ENCODE measurements at places on chromosomes 11 and 22. TPM values are rescaled to one million over a fixed set of nuclear protein-coding genes. Genes with fewer than 3 reads are reported as not detected.
A peak's percentile ranks its signal among the peaks of the same experiment; 100 is the strongest.

- peak; percentile 18 for DNase-seq
These were observed 6.7 kb upstream of the OR5I1 start for GRCh38 chr11:55942785-55943392.

- no peak for DNase-seq
These were observed 124.9 kb downstream of the MRTFA start for GRCh38 chr22:40511604-40512003.

- DNase-seq: no peak
These were observed 51.3 kb upstream of the HMGXB4 start for GRCh38 chr22:35205961-35206360.

ENTHD1 gene
- not detected for total RNA-seq

GRCh38 chr11:126348806-126349582 is 6.5 kb upstream of the ST3GAL4 start:
- DNase-seq: no peak

DNA sequence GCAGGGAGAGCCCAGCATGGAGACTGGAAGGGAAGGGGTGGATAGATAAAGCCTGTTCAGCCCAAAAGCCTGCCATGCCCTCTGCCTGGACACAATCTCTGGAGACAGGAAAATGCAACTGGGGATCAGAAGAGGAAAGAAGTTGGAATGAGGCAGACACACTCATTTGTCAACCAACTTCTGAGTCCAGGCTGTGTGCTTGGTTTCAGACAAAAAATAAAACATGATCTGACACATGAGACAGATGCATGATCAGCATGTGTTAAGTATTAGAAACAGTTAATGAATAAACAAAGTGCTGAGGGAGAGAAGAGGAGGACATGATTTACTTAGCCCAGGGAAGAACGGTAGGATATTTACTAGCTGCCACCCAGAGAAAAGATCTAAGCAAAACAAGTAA is 839 bp downstream of the LRRN4CL start:
- no peak for DNase-seq

DNA sequence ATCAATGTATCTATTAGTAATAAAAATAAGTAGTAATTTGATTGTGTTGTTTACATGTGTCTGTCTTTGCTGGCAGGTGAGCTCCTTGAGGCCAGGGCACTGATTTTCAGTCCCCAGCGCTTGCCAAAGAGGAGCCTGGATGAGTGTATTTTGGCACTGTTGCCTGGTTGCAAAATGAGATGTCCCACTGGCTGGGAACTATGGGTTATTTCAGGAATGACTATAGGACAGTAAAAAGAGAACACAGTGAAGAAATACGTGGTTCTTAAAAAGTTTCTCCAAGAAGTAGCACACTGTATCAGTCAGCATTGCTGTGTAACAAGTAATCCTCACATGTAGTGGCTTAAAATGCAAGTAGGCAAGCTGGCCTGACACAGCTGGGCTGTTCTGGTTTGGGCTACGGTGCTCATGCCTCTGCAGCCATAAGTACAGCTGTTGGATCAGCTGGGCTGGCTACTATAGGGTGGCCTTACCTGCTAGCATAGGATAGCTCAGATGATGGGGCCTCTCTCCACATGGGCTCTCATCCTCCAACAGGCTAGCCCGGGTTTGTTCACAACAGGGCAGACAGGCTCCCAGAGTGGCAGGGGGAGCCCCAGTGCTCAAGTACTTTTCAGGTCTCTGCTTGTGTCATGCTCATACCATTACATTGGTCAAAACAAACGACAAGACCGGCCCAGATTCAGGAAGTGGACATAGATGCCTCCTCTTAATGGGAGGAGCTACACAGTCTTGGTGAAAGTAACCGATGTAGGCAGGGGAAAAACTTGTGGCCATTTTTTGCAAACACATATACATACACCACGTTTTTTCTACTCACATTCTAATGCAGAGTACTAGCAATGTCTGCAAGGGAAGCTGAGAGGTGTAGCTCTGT is 399.1 kb downstream of the LARGE1 start:
- no peak for DNase-seq

LDHAL6A gene
- not detected for total RNA-seq

GRCh38 chr11:126194121-126194543 is 17.3 kb downstream of the RPUSD4 start:
- DNase-seq: no peak

GRCh38 chr11:11329062-11329806 is 23.8 kb downstream of the CSNK2A3 start:
- DNase-seq: no peak

DNA sequence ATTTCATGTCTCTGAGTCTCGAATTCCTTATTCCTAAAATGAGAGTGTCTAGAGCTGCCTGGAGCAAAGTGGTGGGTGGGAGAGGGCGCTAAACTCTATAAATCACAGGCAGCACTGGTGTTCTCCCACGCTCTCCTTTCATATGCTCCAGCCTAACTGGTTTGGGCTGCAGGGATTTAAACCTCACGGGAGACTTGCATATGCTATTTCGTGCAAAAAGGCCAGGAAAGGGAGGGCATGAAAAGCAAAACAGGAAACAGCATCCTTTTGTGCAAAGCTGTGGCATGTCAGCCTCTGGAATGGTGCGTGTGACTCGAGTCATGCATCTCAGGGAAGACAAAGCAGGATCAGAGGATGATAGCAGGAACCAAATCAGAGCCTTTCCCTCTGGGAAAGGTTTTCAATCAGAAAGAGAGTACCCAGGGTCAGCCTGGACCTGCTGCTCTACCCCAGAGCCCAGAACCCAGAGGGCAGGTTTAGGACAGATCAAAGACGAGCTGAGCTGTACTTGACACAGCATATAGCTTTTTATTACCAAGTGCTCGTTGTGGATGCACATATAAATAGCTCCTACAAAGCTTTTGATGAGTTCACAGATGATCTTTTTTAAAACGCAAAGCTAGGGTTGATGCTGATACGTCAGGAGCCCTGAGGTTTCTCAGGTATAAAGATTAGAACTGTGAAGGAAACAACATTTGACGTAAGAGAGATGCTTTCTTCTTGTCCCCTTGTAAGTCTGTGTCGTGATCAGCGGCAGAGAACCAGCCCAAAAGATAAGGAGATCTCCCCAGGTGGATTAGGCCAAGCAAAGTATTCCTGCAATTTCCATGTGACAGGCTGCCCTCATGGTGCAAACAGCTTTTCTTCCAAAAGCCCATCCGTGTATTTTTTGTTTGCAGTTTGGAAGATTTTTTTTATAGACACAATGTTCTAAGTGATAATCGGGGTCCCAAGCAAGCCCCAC is 46.2 kb upstream of the YWHAH start:
- no peak for DNase-seq

- DNase-seq: no peak
These were observed 9.1 kb upstream of the GLYATL1B start for GRCh38 chr11:59076876-59077571.

SYT8 gene
- 1.0 TPM for total RNA-seq

DNA sequence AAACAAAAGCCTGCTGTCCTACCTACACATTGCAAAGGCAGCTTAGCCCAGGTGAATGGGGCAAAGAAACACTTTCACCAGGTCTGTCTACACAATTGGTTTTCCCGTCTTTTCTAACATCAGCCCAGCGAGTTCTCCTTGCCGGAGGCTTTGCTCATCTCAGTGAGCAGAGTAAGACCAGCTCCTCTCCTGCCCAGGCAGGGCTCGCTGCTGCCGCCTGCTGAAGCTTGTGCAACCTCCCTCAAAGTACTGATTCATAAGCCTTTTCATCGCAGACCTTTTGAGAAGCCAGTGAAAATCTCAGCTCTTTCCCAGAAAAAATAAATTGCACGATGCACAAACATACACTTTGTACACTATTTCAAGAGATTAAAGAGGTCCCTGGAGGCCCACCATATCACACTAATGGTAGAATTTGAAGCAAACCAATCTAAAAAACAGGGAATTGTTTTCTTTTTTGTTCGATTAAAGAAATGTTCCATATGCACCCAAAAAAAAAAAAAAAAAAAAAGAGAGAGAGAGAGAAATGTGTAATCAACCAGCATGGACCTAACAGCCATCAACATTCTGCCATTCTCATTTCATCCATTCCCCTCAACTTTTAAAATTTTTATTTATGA is 328.1 kb upstream of the MPPED2 start:
- DNase-seq: peak; percentile 15

DNA sequence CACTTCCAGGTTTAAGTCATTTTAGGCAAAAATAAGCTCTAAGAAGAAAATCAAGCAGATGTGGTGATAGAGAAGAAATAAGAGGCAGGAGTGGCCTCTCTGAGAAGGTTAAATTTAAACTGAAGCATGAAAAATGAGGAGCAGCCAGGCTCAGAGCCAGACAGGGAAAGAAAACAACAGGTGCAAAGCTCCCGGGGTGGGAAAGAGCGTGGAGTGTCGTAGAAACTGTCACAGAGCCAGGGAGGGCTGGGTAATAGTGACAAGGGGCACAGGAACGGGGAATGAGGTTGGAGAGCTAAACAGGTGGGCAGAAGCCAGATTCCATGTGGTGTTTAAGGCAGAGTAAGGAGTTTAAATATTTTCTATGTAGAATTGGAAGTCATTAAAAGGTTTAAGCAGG is 132.1 kb upstream of the BLID start:
- no peak for DNase-seq

GRCh38 chr11:43992183-43992582 is 49.7 kb downstream of the C11orf96 start:
- no peak for DNase-seq

DNA sequence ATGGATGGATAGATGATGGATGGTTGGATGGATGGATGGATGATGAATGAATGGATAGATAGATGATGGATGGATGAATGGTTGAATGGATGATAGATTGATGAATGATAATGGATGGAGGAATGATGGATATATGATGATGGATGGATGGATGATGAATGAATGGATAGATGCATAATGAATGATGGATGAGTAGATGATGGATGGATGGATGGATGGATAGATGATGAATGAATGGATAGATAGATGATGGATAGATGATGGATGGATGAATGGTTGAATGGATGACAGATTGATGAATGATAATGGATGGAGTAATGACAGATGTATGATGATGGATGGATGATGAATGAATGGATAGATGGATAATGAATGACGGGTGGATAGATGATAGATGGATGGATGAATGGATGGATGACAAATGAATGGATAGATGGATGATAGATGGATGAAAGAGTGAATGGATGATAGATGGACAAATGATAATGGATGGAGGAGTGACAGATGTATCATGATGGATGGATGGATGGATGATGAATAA is 1466.5 kb downstream of the BRD1 start:
- no peak for DNase-seq

GRCh38 chr11:124302347-124303125 is 11.2 kb downstream of the OR8D1 start:
- DNase-seq: no peak

GRCh38 chr11:126081915-126082250 is 19.2 kb upstream of the CDON start:
- DNase-seq: no peak

PELI3 gene
- 12.8 TPM for total RNA-seq

DERL3 gene
- total RNA-seq: not detected

GRCh38 chr11:87819151-87819550 is 356.1 kb downstream of the RAB38 start:
- no peak for DNase-seq

DNA sequence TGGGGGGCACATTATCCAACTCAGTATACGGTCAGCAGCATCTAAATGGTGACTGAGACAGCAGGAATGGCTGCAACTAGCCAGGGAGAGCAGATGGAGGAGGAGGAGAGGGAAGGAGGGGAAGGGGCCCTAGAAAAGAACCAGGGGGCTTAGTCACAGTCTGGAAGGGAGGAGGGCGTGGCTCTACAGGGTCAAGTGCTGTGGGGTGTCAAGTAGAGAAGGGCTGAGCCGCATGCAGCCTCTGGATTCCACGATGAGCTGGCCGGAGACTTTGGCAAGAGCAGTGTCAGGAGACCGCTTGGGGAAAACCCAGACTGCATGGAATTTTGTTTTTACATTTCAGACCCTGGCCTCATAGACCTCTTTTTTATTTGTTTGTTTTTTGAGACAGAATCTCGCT is 25.8 kb upstream of the PPFIA1 start:
- DNase-seq: no peak

GSTT2 gene
- total RNA-seq: 5.1 TPM

C11orf86 gene
- 0.25 TPM for total RNA-seq

DNA sequence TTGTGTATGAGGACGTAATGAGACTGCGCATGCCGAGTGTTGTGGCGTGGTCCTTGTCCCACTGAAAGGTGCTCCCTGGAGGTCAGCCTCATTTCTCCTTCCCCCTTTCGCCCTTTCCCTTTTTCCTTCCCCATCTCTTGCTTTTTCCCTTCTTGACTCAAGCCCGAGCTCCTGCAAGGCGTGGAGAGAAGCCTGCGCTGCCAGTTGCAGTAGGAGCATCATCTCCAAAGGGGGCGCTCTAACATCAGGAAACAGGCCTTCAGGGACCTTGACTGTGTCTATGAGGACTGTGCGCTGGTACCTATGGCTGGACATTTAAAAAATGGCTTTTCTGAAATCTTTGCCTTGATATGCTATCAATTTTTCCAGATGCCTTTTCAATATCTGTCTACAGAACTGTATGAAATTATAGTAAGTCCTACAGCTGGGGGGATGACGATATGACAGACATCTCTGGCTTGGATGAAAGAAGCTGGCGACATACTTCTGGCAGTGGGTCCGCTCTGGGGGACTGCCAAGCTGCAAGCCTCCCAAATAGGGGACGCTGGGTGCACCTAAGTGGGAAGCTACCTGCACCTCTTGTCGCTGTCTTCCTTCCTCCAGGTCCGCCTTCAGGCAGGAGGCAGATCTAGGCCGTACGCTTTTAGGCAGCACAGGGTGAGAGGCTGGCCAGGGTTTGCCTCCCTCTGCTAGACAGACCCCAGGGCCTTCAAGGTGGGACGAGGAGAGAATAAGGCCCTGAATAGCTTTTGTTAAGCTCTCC is 96.5 kb downstream of the NXPE2 start:
- peak; percentile 0 for DNase-seq
